Cortex of kidney (tissue), 1 donor: ENCODE measurements at places on chromosomes 3 and 15.

- DNase-seq: no peak
These were observed 61.8 kb downstream of the ZDHHC19 start for GRCh38 chr3:196149375-196149774.

DNA sequence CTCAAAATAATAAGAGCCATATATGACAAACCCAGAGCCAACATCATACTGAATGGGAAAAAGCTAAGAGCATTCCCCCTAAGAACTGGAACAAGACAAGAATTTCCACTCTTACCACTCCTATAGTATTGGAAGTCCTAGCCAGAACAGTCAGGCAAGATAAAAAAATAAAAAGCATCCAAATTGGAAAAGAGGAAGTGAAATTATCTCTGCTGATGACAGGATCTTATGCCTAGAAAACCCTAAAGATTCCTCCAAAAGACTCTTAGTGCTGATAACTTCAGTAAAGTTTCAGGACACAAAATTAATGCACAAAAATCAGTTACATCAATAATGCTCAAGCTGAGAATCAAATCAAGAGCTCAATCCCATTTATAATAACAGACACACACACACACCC is 45.9 kb upstream of the SLC2A2 start:
- DNase-seq: no peak

GRCh38 chr3:39977058-39977794 is 167.8 kb downstream of the MYRIP start:
- DNase-seq: no peak

- DNase-seq: no peak
These were observed 606 bp downstream of the EIF2A start for GRCh38 chr3:150547045-150547741.

- no peak for DNase-seq
These were observed 8.1 kb downstream of the MORF4L1 start for GRCh38 chr15:78880813-78881212.

GRCh38 chr15:69755551-69756310 is 303.1 kb downstream of the RPLP1 start:
- no peak for DNase-seq

- DNase-seq: no peak
These were observed 323.4 kb upstream of the PLSCR5 start for GRCh38 chr3:146928421-146929059.

- DNase-seq: no peak
These were observed 76.6 kb upstream of the CFAP20DC start for GRCh38 chr3:59126446-59126845.

- no peak for DNase-seq
These were observed 101.8 kb downstream of the CFAP20DC start for GRCh38 chr3:58948018-58948417.

DNA sequence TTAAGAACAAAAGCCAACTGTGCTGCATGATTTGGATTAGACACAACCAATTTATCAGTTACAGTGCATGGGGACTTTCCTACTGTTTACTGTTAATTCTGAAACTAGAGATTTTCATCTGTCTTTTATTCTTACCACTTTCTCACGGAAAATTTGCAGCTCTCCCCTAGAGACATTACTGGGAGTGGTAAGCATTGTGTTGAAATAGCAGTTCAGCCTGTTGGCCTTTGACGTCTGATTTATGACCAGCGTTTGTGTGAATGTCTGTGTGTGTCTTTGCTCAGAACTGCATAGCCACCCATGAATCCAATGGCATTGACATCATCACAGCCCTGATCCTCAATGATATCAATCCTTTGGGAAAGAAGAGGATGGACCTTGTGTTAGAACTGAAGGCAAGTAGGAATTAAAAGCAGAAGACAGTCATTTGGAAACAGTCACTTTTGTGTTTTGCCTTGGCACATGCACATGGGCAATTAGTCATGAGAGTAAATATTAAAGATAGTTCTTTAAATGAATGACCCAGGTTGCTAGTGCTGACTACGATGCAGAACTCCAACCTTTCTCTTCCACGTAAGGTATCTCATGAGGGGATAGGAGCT is 202.2 kb upstream of the BHLHE40 start:
- DNase-seq: no peak

DNA sequence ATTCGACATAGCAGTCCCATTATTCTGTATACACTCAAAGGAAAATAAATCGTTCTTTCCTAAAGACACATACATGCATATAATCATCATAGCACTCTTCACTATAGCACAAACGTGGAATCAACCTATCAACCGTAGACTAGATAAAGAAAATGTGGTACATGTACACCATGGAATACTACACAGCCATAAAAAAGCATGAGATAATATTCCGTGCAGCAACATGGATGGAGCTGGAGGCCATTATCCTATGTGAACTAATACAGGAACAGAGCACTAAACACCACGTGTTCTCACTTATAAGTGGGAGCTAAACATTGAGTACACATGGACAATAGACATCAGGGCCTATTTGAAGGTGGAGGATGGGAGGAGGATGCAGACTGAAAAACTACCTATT is 12.1 kb upstream of the MAP3K13 start:
- no peak for DNase-seq

DNA sequence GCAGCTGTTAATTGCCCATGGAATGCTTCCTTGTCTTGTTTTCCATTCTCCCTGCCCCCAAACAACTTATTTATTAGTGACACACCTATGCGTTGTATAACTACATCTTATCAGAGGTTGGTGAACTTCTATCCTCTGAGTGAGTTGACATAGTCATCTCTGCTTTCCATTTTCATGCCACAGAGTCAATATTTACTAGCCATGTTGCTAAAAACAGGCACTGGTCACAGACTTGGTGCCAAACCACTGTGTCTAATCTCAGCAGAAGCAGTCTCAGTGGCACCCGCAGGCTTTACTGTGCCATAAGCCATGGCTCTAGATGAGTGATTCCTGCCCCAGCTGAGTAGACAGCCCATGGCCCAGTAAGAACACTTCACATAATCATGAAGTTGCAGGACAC is 26.5 kb downstream of the DAPK2 start:
- no peak for DNase-seq

GRCh38 chr3:132556508-132557159 is 40.4 kb upstream of the ACKR4 start:
- DNase-seq: no peak

GRCh38 chr3:169072494-169072893 is 591.0 kb downstream of the MECOM start:
- DNase-seq: no peak

DNA sequence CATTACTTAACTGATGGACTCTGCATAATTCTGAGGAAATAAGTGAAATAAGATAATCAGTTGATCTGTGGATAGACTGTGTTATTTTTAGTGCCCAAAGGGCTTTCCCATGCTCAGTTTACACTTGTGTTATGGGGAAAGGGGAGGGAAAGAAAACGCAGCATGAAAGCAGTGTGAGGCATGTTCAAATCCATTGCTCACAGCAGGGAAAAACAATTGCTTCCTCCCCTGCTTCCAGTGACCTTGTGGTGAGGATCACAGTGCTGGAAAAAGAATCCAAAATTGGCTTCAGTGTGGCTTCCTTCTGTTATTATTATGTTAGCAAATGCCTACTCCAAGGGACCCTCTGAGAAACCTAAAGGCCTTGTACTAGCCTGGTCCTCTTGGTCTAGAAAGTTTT is 285.1 kb upstream of the CDIN1 start:
- no peak for DNase-seq

DNA sequence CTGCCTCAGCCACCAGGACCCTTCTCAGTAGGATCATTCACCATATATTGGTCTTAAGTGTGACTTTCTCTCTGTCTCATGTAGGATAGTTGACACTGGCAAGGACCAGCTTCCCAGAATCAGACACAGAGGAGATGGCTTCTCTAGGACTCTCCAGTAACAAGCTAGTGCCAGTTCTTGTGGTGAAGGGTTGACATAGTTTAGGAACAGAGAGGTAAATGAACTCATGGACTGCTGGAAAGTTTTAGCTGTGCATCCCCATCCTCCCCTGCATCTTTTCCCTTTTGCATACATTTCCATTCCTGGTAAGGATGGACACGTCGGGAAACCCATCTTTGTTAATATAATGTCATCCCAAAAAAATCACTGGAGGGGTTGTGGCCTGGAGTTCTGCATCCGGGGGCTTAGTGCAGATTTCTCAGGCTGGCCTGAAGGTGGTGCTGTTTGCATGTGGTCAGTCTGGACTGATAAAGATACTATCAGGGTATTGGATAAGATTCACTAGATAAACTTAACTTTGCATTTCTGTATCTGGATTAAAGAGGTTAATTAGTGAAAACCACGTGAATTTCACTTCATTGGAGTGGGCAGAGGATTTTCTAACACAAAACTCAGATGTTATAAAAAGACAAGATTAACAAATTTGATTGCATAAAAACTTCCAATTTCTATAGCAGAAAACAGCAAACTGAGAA is 110.8 kb downstream of the TBC1D2B start:
- no peak for DNase-seq

DNA sequence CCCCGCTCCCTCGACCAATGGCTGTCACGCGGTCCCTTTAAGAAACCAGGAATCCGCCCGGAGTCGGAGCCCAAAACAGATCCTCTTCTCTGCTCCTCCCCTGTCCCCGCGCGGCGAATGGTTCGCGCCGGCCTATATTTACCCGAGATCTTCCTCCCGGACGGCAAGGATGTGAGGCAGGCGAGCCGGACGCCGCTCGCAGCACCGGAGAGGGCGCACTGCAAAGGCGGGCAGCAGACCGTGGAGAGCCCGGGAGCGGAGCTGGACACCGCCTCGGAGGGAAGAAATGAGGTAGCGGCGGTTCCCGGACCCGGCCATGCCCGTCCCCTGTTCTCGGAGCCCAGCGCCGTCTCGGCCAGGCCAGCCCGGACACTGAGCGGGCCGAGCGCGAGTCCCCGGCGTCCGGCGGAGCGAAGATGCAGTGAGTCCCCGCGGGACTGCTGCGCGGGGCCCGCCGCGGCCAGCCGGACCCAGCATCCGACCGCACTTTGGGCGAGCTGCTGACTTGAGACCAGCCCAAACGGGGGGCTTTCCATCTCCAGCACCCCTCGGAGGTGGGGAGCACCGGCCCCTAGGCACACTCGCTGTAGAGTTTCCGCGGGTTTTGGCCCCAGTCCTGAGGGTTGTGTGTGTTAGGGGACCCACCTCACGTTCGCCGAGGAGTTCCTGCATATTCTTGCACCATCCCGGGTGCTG is at the start of gene FAM43A:
Gene FAM43A (plus strand): TSS at position 166 of the 696 bp plus-strand sequence. CDS start 944 bp downstream, outside the sequence.
- DNase-seq: no peak

GRCh38 chr15:75650908-75651809 is 3.4 kb downstream of the SNX33 start:
- no peak for DNase-seq

DNA sequence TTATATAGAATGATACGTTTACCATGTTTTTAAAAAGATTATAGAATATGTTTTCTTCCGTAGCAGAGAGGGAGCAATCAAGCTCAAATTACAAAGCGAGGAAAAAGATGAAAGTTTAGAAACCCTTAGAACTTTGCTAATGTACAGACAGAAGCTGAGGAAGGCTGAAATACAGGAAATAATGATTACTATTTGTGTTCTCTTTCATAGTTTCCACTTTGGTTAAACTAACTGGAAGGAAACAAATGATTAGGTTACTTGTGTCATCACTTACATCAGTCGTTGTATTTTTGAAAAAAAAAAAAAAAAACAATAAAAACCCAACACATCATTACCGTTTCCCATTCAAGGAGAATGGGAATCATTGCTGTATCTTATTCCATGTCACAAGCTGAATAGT is 337.8 kb upstream of the CBLB start:
- no peak for DNase-seq

DNA sequence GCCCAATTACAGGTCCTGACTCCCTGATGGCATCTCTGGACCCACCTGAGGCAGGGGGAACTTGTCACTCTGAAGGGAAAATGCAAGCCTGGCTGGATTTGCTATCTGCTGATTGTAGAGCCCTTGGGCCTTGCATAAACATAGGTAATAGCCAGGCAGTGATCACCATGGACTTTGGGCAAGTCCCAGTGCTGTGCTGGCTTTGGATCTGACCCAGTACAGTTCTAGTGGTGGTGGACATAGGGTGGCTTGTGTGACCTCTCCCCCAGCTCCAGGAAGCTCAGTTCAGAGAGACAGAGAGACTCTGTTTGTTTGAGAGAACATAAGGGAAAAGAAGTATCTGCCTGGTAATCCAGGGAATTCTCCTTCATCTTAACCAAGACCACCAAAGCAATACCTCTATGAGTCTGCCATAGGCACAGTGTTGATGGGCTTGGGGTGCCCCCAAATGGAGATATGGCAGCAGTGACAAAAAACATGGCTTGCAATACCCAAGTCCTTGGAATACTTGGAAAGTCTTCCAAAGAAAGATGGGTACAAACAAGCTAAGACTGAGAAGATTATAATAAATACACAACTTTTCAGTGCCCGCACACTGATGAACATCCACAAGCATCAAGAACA is 348.5 kb downstream of the PYDC2 start:
- DNase-seq: no peak

DNA sequence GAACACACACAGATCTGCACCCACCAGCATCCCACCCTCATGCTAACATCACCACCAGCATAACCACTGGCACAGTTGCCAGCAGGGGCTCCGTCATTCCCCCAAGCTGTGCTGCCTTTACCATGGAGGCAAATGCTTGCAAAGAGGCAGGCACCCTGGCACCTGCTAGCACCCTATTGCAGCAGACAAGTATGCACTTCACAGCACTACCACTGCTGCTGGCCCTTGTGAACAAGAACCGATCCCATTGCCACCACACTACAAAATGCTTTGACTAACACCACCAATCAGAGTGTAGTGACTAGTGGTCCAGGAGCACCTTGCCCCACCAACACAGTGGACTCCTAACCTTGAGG is 862.2 kb upstream of the DPPA4 start:
- DNase-seq: no peak

DNA sequence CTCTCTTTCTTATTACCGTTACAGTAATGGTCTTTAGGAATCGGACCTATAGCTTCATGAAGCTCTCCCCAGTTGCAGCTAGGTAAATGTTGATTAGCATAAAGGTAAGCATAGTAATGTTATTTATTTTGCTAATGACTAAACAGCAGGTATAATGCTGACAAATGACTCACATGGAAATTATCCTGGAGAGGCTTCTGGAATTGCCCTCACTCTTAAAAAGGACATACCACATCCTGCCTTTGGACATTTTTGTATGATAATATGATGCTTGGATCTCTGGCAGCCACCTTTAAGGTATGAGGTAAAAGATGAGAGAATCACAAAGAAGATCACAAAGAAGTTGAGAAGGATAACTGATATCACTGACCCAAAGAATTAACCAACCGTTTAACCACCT is 238.6 kb downstream of the CHL1 start:
- DNase-seq: no peak

DNA sequence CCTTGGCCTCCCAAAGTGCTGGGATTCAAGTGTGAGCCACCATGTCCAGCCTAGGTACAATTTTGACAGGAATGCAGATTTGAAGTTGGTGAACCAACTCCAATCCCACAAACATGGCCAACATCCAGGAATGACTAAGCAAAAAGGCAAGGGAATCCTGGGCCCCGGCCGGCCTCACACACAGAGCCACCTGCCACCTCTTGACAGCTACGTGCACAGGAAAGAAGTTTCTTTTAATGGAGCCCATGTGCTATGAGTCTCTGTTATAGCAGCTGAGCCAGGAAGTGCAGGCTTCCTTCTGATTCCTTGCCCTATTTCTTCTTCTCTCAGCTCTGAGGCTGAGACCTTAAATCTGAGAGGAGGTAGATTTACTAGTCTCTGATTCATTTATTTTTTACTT is 8.8 kb downstream of the TMEM40 start:
- no peak for DNase-seq

GRCh38 chr15:74631087-74631385 is 15.4 kb downstream of the CLK3 start:
- DNase-seq: no peak
